ENCODE measurements at places on chromosomes 3 and 15.

GRCh38 chr3:48187579-48188265, 495 bp downstream of the CDC25A start:
- DNase-seq = peak; percentile 16

GRCh38 chr15:69624155-69624520, 171.5 kb downstream of the RPLP1 start:
- no peak for DNase-seq

DNA sequence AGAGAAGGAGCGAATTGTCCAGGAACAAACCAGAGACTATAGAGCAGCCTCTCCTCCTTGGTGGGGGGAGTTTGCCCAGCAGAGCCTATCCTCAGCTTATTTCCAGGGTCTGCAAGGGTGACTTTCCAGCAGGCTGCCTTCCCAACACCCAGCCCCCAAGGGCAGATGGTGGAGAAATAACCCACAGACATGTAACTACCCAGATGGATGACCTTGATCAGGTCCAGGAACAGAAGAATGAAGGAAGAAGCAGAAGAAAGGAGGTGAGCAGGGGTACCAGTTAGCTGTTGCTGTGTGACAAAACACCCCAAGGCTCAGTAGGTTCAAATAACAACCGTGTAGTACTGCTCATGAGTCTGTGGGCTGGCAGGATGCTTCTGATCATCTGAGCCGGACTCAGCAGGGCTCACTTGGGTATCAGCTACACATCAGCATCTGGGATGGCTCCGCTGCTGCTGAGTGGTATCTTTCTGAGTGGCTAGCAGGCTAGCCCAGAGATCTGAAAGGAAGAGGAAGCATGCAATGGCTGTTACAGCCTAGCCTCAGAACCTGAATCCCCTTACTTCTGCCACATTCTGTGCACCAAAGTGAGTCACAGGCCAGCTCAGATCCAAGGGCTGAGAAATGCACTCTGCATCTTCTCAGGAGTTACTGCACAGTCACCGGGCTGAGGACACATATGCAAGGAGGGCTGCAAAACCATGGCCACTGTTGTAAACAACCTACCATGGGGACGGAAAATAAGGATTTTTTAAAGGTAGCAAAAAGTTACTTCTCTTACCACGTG, 22.2 kb upstream of the TXNRD3 start:
- peak; percentile 42 for DNase-seq

DNA sequence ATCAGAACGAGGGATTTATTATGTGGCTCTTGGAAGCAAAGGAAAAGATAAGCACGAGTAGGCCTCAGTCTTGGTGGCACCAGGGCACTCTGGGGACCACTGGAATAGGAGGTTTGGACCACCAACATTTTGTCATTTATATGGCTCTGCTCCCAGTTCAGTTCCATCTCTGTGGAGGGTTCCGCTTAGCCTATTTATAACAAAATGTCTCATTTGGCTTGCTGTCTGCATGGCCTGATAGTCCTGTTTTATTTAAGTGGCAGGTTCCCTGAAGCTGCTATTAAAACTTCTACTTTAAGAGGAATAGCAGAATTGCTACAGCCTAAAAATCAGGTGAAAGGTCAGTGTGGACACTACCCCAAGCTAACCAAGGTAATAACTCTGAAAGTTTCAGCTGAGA, 27.2 kb downstream of the MAP2K5 start:
- no peak for DNase-seq

GRCh38 chr3:134823679-134824078, 28.6 kb downstream of the EPHB1 start:
- no peak for DNase-seq

GRCh38 chr3:10319804-10320203, 1.1 kb downstream of the SEC13 start:
- DNase-seq = no peak

- DNase-seq = no peak
Observed at GRCh38 chr3:52554026-52554755, 17.8 kb downstream of the UQCC5 start.

DNA sequence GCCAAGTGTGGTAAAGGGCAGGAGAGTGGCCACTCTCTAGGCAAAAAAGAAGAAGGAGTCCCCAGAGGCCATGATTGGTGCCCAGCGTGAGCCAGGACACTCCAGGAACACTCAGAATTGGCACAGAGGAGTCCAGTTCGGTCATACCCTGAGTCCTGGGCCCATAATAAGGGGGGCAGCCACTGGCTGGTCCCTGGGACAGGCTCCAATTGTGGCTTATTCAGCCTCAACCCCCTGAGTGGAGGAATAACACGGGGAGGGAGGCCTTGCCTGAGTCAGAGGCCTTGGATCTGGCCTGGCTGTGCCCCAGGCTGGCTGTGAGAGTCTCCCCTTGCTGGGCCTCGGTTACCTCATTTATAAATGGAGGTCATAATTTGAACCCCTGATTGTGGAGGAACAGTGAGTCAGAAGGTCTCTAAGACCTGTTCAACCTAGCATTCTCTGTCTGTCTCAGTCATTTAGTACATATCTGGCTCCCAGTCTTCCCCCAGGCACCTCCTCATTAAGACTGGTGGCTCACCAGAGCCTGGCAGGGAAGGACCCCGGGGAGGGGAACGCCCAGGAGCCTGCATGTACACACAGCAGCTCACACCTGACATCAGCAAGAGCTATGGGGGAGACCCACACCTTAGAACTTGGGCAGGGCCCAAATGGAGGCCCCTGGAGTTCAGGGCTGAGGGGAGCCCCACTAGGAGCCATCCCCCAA, 95.9 kb upstream of the ATP2B2 start:
- DNase-seq = peak; percentile 5

DNA sequence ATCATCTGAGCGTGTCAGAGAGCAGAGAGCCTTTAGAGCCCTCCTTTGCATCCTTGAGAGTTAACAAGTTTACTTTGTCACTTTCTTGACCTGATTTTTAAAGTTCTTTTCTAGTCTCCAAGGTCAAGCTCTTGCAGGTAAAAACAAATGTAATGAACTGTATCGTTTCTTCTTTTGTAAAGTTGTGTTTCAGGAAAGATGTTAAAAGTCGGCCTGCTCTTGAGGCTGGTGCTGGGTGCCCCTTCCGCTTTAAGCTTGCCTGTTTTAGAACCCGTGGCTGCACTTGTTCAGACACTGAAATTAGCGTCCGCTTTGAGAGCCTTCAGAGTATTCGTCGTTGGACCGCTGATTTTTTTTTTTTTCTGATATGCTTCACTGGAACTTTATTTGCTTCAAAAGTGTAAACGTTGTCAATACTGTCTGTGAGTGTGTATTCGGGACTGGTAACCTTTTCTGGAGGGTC, 52.6 kb upstream of the ULK4 start:
- DNase-seq = peak; percentile 44

- DNase-seq = no peak
Observed at GRCh38 chr3:23723930-23724329, 81.8 kb upstream of the UBE2E1 start.

- DNase-seq = no peak
Observed at GRCh38 chr3:147301781-147302180, 104.6 kb downstream of the ZIC4 start.

GRCh38 chr3:55720614-55721013, 233.5 kb upstream of the WNT5A start:
- DNase-seq = peak; percentile 55

DNA sequence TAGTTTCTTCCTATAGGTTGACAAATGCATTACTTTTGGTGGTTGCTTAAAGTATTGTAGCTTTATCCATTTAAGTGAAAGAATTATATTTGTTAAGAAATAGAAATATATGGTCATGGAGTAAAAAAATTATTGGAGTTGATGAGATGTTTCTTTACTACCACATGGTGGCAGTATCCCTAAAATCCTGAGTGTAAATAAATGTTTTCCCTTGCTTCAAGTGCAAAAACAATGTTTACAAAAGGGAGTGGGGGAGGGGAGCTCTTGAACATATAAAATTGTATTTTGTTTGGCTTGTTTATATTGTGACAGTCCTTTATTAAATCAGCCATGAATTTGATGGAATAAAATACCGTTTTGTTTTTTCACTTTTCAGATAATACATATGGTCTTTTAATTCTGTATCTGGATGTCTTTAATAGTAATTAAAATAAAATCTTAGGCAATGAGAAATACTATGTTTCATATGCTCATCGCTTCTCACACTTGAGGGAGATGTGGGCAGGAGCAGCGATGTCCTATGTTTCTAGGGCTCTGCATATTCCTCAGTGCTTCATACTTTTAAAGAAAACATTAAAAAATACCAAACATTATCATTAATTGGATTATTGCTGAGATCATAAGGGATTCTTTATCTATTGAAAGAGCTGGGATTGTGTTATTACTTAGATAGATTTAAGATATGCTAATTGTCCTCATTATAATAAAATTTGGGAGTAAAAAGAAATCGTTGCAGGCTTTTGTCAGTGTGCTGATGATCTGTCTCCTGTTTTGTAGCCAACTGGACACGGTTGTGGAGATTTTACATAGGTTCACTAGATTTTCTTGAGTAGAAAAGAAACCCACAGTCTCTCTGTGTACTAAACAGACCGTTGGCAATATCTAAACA, 349.7 kb downstream of the TUSC7 start:
- peak; percentile 21 for DNase-seq
